Neural crest cell (in vitro differentiated cells): ENCODE measurements at places on chromosomes 6 and 20. TPM values are rescaled to one million over a fixed set of nuclear protein-coding genes. Genes with fewer than 3 reads are reported as not detected.

The GJA10 gene
- total RNA-seq: not detected in 2 replicates

DNA sequence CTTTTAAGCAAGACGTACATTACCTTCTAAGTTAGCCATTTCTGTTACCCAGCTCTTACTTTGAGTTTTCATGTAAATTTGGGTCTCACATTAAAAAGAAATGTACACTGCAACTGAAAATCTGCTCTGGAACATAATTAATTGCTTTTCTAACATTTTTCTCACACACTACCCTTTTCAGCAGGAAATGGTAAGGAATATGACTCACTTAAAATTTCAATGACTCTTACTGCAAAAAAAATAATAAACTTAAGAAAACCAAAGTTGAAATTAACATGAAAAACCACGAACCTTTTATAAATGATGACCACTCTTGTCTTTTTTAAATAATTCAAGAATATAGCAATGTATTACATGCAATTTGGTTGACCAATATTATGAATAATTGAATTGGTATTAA lies 1.3 kb downstream of the CGA start:
- H3K27ac ChIP-seq: no peak overlapping the region
- H3K36me3 ChIP-seq: no peaks in the 10 kb centered on the region
- DNase-seq: no peak
- peaks cover 11% of the 10 kb centered on the region for H3K27me3 ChIP-seq
- no peak overlapping the region for H3K4me3 ChIP-seq

The SPATA25 gene
- 0.41 and 2.2 TPM in 2 replicates for total RNA-seq

- no peaks in the 10 kb centered on the region for H3K4me1 ChIP-seq
- peaks cover 7% of the 10 kb centered on the region for H3K36me3 ChIP-seq
- no peak for DNase-seq
- H3K27ac ChIP-seq: no peak overlapping the region
- no peaks in the 10 kb centered on the region for H3K27me3 ChIP-seq
These were observed 16.8 kb downstream of the VEGFA start for GRCh38 chr6:43786664-43787329.

DNA sequence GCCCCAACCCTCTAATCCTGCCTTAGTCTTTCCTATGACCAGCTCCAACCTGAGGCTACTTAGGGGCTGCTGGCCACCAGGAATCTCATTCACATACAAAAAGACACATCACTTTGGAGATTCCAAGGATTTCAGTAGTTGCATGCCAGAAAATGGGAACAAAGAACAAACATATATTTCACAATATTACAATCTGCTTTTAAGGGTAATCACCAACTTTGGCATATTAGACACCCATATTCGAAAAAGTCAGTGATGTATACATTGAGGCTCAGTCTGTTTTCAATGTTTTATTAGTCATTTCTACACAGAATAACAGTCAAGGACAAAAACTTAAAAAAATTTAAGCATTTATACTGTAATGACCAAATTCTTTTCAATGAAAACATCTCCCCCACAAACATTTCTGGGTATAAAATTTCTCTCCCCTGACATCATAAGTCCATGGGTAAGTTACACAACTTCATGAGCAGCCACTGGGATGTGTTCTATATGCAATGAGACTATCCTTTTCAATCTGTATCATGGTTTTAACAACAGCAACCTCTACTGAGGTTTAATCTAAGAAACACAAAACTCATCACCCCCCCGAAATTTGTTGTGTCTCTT lies 103.5 kb downstream of the MAP7 start:
- no peak for DNase-seq
- H3K36me3 ChIP-seq: no peaks in the 10 kb centered on the region
- no peaks in the 10 kb centered on the region for H3K4me1 ChIP-seq
- peaks cover 9% of the 10 kb centered on the region for H3K27me3 ChIP-seq
- no peak overlapping the region for H3K27ac ChIP-seq
